ENCODE measurements at places on chromosomes 4 and X.

DNA sequence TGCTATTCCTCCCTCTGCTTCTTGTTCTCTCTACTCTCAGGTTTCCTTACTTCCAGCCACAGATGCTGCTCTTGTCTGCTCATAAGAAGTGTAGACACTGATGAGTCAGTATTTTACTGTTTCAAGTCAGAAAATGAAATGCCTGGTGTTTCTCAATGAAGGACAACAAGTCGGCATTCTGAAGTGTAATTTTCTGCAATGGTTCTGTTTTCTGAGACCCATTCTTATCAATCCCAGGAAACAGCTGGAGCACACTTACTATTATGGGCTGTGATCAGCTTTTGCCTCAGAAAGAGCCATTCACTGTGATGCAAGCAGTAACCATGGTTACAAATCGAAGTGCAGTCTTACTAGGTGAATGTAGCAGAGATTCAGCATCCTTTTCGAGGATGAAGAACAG lies 42.0 kb downstream of the SLC4A4 start:
- DNase-seq = no peak

- no peak for DNase-seq
These were observed 118.0 kb downstream of the SLC4A4 start for GRCh38 chr4:71456841-71457240.

DNA sequence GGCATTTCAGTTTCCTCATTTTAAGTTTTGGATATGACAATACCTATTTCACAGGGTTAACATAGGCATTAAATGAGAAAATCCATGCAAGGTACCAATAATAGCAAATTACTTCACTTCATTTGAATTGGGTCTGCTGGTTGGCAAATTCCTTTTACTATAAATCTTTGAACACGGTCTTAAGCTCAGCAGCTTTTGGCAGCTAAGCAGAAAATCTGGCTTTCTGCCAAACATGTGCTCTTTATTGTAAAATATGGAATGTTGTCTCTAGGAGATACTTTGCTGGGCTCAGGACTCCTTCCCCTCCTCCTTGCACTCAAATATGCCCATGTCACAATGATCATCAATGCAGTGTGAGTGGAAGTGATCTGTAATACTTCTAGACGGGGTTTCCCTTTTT lies 16.8 kb upstream of the DMP1 start:
- DNase-seq = no peak

DNA sequence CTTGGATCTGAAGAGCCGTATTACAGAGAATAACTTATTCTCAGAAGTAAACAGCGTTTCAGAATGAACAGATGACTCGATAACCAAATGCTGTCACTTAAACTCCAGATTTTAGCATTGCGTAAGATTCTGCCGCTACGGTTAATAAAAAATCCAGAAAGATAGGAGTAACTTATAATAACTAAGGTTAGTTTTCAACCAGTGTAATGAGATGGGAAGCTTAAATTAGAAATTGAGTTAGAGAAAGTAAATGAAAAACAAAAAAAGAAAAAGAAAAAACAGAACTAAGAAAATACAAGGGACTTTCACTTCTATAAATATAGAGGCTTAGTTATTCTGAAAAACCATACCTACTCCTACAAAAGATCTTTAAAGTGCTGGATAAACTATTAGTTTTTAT lies 13.1 kb upstream of the PARM1 start:
- no peak for DNase-seq

DNA sequence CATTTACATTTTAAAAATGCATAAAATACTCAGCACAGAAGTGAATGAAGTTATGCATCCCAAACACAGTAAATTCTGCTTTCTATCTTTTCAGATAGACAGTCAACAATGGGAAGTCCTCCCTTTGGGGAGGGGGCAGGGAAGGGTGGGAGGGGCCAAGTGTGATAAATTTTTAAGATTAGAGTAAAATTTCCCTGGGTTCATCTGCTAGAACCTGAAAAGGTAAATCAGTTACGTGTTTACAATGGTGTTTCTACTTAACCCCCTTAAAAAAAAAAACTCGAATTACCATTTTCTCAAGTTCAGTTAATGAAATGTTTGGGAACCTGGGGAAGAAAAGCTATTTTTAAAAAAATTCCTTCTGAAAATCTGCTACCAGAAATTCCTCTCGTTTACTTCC lies 9.1 kb downstream of the PITX2 start:
- DNase-seq = no peak

DNA sequence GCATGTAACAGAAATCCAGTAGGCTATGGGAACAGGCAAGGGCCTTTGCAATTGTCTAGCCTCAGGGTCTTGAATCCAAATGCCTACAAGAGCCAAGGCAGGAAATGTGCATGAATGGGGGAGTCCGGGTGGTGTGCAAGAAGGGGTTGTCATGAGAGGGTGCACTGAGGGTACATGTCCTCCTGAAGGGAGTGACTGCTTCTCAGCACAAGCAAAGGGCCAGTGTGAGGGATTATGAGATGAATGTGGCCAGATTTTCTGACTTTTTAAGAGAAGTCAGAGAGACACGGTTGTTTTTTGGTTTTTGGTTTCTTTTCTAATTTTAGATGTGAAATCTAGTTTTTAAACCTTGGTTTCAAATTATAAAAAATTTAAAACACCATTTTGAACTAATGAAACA lies 76.5 kb upstream of the LSM6 start:
- no peak for DNase-seq

DNA sequence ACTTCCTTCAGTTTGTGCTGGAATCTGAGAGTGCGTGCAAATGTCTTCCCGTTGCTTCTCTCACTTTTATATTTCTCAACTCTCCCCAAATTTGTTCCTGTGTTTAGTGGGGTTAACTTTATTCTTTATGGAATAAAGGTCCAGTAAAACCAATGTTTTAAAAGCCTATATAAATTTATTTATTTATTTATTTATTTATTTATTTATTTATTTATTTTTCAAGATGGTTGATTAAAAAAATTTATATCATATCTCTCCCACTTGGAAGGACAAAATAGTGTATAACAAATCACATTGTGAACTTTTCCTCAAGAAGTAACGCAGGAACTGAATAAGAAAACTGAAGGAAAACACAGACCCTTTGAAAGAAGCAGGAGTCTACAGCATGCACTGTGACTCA lies 95.3 kb upstream of the ITM2A start:
- DNase-seq = no peak

GRCh38 chr4:56245547-56246232 lies 141.6 kb downstream of the AASDH start:
- DNase-seq = no peak

- DNase-seq = no peak
These were observed 157.1 kb downstream of the FHIP1A start for GRCh38 chr4:151566053-151566452.

GRCh38 chrX:96861661-96862060 lies 22.0 kb upstream of the RPA4 start:
- no peak for DNase-seq

DNA sequence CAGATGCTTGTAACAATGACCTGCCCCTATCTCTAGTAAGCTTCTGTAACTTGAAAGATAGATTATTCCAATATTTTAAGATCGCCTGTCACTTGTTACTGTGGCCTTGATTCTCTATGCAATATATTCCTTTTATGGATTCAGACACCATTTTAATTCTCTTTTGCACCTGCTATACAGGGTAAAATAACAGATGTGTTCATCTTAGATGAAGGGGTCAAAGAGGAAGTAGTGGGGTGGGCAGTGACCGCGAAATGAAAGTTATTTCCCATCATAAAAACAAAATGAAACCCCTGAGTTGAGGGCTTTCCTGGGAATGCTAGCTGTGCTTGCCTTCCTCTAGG lies 175.9 kb downstream of the TSPAN5 start:
- DNase-seq = no peak

- DNase-seq = no peak
These were observed 16.7 kb upstream of the EXOSC9 start for GRCh38 chr4:121784401-121784800.

- DNase-seq = no peak
These were observed 5.7 kb downstream of the ACOT9 start for GRCh38 chrX:23737413-23737812.

DNA sequence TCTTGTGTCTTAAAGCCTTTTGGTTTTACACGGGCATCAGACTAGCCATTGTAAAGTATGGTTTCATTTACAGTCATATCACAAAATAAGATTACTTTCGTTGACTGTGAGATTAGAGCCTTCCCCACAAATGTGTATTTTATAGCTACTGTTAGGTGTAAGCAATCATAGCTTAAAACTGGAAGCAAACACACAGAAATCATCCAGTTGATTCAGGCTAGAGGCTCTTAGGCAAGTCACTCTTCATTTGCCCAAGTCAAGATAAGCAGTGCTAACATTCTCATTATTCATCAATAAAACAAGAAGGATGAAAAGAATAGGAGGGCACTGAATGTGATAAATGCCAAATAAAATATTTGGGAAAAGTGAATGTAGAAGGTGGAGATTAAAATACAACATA lies 448.7 kb upstream of the FAM241A start:
- DNase-seq = no peak

DNA sequence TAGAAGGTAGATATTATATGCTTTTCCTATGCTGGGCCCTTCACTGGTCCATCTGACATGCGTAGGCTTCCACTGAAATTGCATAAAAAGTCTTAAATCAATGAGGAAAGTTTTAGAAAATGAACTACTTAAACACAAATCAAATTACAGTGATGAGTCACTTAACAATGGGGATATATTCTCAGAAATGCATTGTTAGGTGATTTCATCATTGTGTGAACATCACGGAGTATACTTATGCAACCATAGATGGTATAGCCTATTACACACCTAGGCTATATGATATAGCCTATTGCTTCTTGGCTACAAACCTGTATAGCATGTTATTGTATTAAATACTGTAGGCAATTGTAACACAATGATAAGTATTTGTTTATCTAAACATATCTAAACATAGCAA lies 10.3 kb downstream of the STAP1 start:
- no peak for DNase-seq

DNA sequence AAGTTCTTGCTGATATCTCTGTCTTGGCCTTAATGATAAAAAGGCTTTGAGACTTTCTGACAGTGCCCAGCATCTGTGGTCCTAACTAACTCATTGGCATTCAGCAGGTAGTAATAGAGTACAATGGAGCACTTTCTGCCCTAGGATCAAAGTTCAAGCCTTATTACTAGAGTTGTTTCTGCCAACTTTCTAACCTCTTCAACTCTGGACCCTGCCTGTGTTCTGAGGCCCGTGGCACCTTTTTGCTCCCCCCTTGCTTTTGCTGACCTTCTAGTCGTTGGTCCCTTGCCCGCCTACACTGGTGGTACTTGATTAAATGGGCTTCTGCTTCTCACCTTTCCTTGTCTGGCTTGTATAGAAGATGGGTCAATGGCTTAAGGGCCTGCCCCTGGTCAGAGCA lies 126.3 kb downstream of the PPARGC1A start:
- DNase-seq = no peak

GRCh38 chr4:101156619-101157310 lies 190.6 kb downstream of the PPP3CA start:
- DNase-seq = no peak

DNA sequence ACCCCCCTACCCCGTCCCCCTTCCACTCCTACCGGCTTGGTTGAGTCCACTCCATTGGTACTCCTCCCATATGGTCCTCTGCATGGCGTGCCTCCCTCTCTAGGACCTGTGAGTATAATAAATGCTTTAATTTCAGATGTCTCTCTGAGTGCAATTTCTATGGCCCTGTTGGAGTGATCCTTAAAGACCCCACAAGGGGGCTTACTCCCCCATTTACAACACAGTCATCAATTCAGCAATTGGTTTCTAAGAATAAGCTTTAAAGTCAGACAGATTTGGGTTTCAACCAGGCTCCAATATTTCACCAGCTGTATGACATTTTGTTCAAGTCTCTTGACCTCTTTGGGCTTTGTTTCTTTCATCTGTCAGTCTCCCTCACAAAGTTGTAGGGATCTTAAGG lies 38.7 kb downstream of the TFDP3 start:
- no peak for DNase-seq

GRCh38 chr4:53674903-53675302 lies 83.6 kb upstream of the LNX1 start:
- no peak for DNase-seq

DNA sequence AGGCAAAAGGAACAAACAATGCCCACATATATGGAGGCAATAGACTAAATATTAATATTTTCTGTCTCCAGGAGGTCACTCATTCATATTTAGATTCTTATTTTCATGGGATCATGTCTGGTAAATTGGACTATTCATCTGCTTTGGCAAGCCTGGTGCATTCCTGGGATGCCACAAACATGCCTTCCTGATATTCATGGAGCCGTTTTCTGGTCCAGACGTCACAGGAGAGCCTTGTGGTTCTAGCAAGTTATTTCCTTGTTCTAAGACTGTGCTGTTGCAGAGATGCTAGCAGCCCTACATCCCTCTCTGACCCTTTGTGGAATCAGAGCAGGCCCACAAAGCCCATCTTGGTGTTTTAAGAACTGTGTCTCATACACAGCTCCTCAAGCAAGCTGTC lies 16.1 kb upstream of the EXOSC9 start:
- DNase-seq = no peak

DNA sequence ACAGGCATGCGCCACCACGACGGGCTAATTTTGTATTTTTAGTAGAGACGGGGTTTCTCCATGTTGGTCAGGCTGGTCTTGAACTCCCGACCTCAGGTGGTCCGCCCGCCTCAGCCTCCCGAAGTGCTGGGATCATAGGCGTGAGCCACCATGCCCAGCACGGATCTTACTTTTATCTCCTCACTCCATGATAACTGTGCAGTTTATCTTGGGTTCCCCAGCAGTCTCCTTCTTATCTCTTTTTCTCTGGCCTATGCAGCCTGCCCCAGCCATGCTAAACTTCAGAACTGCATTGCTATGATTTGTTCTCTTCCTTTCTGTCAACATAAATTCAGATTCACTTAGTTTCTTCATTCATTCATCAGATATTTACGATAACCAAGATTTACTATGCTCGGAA lies 22.4 kb downstream of the PAGE1 start:
- no peak for DNase-seq

DNA sequence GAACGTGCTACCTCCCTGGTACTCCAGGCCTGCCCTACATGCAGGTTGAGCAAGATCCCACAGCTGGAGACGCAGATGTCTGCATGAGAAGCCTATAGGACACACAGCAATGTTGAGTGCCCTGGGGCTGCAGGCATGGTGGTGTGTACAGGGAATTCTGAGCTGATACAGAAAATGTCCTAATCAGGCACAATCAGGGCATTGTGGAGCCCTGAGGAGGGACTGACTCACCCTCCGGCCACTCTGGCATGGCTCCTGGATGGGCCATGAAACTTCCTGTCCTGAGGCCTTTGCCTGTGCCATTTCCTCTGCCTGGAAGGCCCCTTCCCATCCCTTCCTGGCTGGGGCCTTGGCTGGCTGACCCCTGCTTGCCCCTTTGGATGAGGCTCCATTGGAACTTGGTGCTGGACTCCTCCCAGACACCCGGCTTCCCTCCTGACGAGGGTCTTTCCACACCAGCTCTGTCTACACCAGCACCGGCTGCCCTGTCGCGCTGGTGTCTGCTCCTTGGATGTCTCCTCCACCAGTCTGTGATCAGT lies 16.7 kb upstream of the AFAP1 start:
- DNase-seq = no peak

DNA sequence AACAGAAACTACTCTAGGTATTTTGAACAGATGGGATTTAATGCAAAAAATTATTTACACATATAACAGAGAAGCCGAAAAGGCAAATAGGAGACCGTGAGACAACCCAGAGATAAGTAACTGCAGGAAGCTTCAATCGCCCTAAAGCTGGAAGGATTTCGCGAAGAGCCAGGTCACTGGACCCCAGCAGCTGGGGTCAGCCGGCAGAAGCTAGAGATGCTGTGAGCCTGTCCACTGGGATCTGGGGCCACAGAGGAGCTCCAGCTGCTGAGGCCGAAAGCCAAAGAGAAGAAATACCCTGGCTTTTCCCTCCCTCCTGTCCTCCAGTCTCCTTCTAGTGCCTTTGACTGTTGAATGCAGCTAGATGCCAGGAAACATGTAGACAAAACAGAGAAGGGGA lies 192.8 kb upstream of the BCOR start:
- DNase-seq = no peak

All from coronary artery (tissue), 2 donors.